ENCODE measurements at places on chromosomes 3 and 15.

GRCh38 chr3:138227650-138228049, 40.5 kb downstream of the ARMC8 start:
- no peak for DNase-seq

DNA sequence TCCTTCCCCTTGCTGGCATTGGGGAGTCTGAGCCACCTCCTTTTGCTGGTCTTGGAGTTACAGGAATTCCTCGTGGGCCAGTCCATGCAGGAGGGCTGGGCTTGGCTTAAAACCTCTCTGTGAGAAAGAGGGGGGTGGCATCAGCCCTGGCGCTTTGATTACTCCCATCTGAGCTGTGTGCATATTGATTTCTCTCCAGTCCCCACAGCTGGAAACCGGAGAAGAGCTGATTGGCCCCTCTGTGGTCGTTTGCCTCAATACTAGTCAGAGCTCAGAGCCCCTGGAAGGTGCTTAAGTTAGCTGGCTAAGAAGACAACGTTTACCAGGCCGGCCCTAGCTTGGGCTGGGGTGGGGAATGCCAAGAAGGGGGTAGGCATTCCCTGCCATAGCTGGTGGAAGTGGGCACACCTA, 4.0 kb upstream of the RASGRF1 start:
- no peak for DNase-seq

DNA sequence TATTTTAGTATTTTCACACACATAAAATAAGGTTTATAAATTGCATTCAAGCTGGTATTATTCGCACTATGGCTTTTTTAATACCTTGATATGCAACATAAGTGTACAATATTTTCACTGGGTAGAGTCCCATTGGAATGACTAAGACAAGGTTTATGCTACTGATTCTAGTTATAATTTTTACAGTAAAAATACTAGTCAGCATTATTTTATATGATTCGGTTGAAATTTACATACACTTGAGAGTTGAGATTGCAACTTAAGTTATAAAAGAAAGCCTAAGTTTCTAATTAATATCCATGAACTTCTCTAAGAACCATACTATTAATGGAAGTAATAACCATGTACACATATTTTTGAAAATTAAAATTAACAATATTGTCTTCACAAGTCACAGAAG, 723.9 kb upstream of the NR2F2 start:
- DNase-seq, result no peak

GRCh38 chr15:97903971-97904572, 56.4 kb upstream of the ARRDC4 start:
- DNase-seq, result peak; percentile 75

GRCh38 chr15:44606740-44607139, 56.7 kb downstream of the SPG11 start:
- no peak for DNase-seq

GRCh38 chr3:138070006-138070405, 45.4 kb downstream of the DZIP1L start:
- DNase-seq, result no peak

DNA sequence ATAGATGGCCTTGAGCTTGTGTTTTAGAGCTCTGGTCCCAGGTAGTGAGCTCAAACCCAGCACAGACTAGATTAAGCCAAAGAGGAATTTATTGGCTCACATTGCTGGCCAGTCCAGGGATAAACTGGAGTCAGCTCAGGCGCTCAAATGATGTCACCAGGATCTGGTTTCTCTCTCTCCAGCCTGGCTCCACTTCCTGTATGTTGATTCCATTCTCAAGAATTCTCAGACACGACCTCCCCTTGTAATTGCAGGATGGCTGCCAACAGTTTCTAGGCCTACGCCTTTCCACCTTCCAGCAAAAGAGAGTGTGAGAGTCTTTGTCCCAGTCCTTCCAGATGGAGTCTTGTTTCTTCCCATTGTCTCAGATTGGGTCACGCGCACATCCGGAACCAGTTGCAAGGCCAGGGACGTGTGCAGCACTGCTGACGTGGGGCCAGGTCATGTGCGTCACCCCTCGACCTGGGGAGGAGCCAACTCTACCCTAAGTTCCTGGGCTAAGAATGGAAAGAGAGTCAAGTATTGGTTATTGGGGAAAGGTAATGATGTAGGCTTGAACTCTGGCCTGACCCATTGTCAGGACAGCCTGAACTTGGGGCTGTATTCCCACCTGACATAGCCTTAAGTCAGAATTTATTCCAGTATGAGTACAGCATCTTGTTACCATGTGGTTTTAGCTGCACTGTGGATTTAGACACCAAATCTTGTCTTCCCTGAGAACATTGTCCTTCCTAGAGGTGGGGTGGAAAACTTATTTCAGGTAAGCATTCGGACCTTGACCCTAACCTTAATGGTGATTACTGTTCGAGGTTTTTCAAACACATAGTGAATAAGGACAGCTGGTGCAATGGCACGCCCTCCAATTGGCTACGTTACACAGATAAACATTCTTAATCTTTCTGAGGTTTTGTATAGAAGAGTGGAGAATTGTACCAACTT, 31.6 kb downstream of the CACNA1D start:
- no peak for DNase-seq

GRCh38 chr15:95825208-95825607, 505.3 kb upstream of the NR2F2 start:
- no peak for DNase-seq

Data from neural crest cell (in vitro differentiated cells).